ENCODE measurements at places on chromosomes 16 and 17. TPM values are rescaled to one million over a fixed set of nuclear protein-coding genes. Genes with fewer than 3 reads are reported as not detected.

Gene SLC5A2
- total RNA-seq, result not detected

- no peak for DNase-seq
- no peaks in the 10 kb centered on the region for H3K4me1 ChIP-seq
- no peak overlapping the region for H3K4me3 ChIP-seq
- no peaks in the 10 kb centered on the region for H3K36me3 ChIP-seq
Measured at GRCh38 chr17:67054011-67054591, 9.7 kb downstream of the CACNG1 start.

DNA sequence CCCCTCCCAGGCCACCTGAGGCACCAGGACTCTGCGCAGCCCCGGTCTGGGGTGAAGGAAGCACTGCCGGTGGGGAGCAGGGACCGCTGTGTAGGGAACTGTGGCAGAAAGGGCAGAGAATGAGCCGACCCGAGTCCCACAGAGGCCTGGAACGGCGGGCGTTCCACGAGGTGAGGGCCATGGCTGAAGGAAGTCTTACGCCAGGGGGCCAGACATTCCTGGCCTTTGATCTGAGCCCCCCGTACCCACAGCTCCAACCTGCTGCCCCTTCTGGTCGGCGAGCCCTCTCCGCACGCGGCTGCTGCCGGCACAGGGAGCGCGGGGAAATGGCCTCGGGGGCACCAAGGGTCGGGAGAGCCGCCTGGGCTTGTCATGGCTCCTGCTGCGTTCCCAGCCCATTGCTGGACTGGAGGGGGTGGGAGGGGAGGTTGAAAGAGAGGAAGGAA, 1.4 kb upstream of the WNT3 start:
- DNase-seq, result no peak
- H3K27me3 ChIP-seq, result peaks cover 21% of the 10 kb centered on the region
- no peak overlapping the region for H3K27ac ChIP-seq
- no peaks in the 10 kb centered on the region for H3K4me1 ChIP-seq
- no peaks in the 10 kb centered on the region for H3K36me3 ChIP-seq

GRCh38 chr17:72730077-72730476, 362.4 kb downstream of the SLC39A11 start:
- H3K4me1 ChIP-seq, result peaks cover 10% of the 10 kb centered on the region
- H3K27ac ChIP-seq, result no peak overlapping the region
- no peaks in the 10 kb centered on the region for H3K36me3 ChIP-seq
- no peak overlapping the region for H3K4me3 ChIP-seq
- no peaks in the 10 kb centered on the region for H3K27me3 ChIP-seq

Gene SLC16A11
- not detected for total RNA-seq

DNA sequence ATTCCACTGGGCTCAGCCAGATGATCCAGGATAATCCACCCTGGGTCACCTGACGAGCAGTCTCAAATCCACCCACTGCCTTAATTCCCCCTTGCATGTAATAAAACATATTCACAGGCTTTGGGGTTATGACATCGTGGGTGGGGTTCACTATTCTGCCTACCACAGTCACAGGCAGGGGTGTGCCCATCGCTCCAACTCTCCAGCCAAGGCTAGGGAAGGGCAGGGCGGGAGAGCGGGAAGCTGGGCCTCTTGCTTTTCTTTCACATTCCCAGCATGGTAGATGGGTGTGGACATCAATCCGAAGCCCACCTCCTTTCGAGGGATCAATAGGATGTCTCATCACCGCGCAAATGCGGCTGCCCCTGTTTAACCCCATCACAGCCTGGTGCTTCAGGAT, 12.7 kb upstream of the CD300LD start:
- H3K27me3 ChIP-seq, result no peaks in the 10 kb centered on the region
- peaks cover 38% of the 10 kb centered on the region for H3K4me1 ChIP-seq
- H3K36me3 ChIP-seq, result no peaks in the 10 kb centered on the region
- H3K27ac ChIP-seq, result peak overlapping the region; percentile 90

GRCh38 chr16:81524382-81524781, 79.8 kb downstream of the CMIP start:
- DNase-seq, result no peak
- peaks cover 25% of the 10 kb centered on the region for H3K36me3 ChIP-seq
- H3K4me1 ChIP-seq, result peaks cover 50% of the 10 kb centered on the region

GRCh38 chr16:56324406-56324805, 100.9 kb downstream of the AMFR start:
- no peaks in the 10 kb centered on the region for H3K36me3 ChIP-seq
- H3K27ac ChIP-seq, result no peak overlapping the region
- no peak overlapping the region for H3K4me3 ChIP-seq

DNA sequence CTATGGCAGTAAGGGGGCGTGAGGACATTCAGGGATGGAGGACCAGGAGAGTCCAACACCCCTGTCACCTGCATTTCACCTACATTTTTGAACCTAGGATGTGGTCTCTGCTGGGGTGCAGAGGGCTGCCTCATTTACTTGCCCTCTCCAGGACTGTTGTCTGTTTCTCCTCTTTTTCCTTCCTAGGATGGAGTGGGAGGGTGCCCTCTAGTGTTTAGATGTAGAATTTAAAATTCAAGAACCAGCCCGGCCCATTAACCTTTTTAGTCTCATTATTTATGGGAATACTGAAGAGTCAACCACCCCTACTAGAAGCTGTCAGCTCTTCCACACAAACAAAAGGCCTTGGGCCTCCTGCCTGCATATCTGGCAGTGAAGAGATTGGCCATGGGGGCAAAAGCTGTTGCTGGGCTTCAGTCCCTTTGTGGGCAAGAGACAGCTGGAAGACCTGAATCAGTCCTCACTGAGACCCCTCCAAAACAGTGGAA, 2.5 kb upstream of the STARD3 start:
- H3K27me3 ChIP-seq, result peaks cover 22% of the 10 kb centered on the region
- no peaks in the 10 kb centered on the region for H3K36me3 ChIP-seq
- peak; percentile 46 for DNase-seq
- peaks cover 20% of the 10 kb centered on the region for H3K4me1 ChIP-seq

Gene HOXB6
- not detected for total RNA-seq

Gene FN3K
- 4.0 TPM for total RNA-seq

Gene CCL15
- not detected for total RNA-seq

DNA sequence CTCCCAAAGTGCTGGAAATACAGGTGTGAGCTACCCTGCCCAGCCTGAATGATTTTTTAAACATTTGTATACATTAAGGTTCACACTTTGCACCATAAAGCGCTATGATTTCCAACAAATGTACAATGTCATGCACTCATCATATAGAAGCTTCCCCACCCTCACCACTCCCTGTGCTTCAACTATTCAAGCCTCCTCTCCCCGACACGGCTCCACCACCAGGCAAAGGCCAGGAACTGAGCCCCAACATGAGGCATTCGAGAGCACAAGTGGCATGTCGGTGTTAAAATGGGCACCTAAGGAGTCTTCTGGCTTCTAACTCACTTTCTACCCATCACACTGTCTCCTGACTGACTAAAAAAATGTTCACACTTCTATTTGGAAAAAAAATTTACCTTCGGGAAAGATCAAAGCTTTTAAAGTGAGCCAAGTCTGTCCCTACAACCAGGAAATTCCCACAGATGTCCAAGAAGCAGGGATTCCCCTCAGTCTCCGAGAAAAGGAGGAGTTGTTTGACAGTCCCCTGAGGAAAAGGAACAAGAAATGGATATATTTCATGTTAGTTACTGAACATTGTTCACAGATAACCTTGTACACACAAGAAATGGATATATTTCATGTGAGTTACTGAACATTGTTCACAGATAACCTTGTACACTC, 37.7 kb downstream of the TMEM204 start:
- H3K4me1 ChIP-seq, result no peaks in the 10 kb centered on the region
- H3K27me3 ChIP-seq, result no peaks in the 10 kb centered on the region
- H3K27ac ChIP-seq, result no peak overlapping the region
- no peak overlapping the region for H3K4me3 ChIP-seq

DNA sequence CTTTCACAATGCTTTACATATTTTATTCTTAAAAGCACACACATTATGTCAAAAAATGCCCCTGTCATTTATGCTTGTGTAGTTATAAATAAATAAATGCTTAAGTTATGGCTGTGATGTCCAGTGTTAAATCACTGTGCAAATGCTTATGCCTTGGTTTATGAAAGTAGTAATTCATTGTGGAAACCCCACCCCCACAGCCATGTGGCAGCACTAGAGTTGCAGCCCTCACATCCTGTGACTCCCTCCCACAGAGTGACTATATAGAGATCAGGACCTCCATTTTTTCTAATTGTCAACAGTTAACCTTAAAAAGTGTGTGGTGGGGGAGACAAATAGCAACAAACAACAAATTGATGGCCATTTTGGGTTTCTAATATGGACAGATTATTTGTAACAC, 2.4 kb downstream of the SKAP1 start:
- no peak overlapping the region for H3K27ac ChIP-seq
- no peak overlapping the region for H3K4me3 ChIP-seq
- no peaks in the 10 kb centered on the region for H3K36me3 ChIP-seq
- H3K27me3 ChIP-seq, result peaks cover 46% of the 10 kb centered on the region
- no peak for DNase-seq

Gene GUCY2D
- not detected for total RNA-seq

DNA sequence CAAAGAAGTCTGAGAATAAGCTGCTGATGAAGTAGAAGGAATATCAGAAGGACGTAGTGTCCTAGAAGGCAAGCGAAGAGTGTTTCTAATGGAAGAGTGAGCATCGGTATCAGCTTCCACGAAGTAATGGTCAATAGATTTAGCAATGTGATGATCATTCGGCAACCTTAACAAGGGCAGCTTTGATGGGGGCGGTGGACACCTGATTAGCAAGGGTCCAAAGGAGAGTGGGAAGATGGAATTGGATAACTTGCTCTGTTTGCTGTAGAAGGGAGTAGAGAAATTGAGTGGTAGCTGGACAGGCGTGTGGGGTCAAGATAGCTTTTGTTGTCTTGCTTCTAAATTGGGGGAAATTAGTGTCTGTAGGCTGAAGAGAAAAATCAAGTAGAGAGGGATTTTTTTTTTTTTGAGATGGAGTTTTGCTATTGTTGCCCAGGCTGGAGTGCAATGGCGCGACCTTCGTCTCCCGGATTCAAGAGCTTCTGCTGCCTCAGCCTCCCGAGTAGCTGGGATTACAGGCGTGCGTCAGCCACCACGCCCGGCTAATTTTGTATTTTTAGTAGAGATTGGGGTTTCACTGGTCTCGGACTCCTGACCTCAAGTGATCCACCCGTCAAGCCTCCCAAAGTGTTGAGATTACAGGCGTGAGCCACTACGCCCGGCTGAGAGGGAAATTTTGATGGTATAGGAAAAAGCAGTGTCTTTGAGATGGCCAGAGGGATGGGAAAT, 13.9 kb upstream of the HES7 start:
- no peaks in the 10 kb centered on the region for H3K36me3 ChIP-seq
- H3K4me1 ChIP-seq, result peaks cover 11% of the 10 kb centered on the region
- no peak overlapping the region for H3K27ac ChIP-seq
- DNase-seq, result no peak
- no peak overlapping the region for H3K4me3 ChIP-seq
- H3K27me3 ChIP-seq, result no peaks in the 10 kb centered on the region

- no peaks in the 10 kb centered on the region for H3K36me3 ChIP-seq
- H3K4me3 ChIP-seq, result no peak overlapping the region
- no peaks in the 10 kb centered on the region for H3K4me1 ChIP-seq
- H3K27ac ChIP-seq, result no peak overlapping the region
Measured at GRCh38 chr17:49843774-49844350, 4.0 kb downstream of the TAC4 start.

- DNase-seq, result no peak
- no peaks in the 10 kb centered on the region for H3K4me1 ChIP-seq
- H3K27me3 ChIP-seq, result peaks cover 18% of the 10 kb centered on the region
- H3K36me3 ChIP-seq, result no peaks in the 10 kb centered on the region
- no peak overlapping the region for H3K27ac ChIP-seq
Measured at GRCh38 chr16:31529937-31530312, 2.2 kb downstream of the AHSP start.

Gene PDE6G
- not detected for total RNA-seq

- DNase-seq, result no peak
- H3K4me3 ChIP-seq, result no peak overlapping the region
- H3K27ac ChIP-seq, result no peak overlapping the region
- peaks cover 5% of the 10 kb centered on the region for H3K36me3 ChIP-seq
Measured at GRCh38 chr17:80499961-80500665, 23.7 kb upstream of the NPTX1 start.

Gene ABCA8
- 0.81 TPM for total RNA-seq

- DNase-seq, result no peak
- H3K4me1 ChIP-seq, result no peaks in the 10 kb centered on the region
- H3K36me3 ChIP-seq, result no peaks in the 10 kb centered on the region
- H3K4me3 ChIP-seq, result no peak overlapping the region
Measured at GRCh38 chr16:49617710-49618330, 238.1 kb downstream of the ZNF423 start.

DNA sequence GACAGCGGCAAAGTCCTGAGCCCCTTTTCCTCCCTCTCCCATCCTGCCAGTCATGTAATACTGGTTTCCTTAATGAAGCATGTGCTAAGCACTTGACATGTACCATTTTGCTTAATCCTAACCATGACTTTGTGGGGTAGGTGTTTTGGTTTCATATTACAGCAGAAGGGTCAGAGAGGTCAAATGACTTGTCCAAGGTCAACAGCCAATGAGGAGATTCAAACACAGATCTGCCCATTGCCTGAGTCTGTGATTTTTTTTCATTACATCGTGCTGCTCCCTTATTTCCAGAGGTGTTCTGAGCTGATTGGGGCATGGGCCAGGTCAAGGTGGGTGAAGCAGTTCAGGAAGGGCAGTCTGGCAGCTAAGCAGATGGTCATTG, 17.6 kb upstream of the PHF12 start:
- peak; percentile 14 for DNase-seq
- H3K4me3 ChIP-seq, result no peak overlapping the region
- H3K27me3 ChIP-seq, result peaks cover 38% of the 10 kb centered on the region
- H3K36me3 ChIP-seq, result peaks cover 3% of the 10 kb centered on the region
- no peak overlapping the region for H3K27ac ChIP-seq

- peaks cover 6% of the 10 kb centered on the region for H3K36me3 ChIP-seq
- no peak for DNase-seq
- no peak overlapping the region for H3K4me3 ChIP-seq
- H3K4me1 ChIP-seq, result no peaks in the 10 kb centered on the region
- H3K27me3 ChIP-seq, result no peaks in the 10 kb centered on the region
Measured at GRCh38 chr16:27670071-27670810, 120.3 kb downstream of the KATNIP start.

- peaks cover 6% of the 10 kb centered on the region for H3K36me3 ChIP-seq
- no peak overlapping the region for H3K27ac ChIP-seq
- H3K4me1 ChIP-seq, result peaks cover 8% of the 10 kb centered on the region
- peak; percentile 69 for DNase-seq
Measured at GRCh38 chr16:19559242-19559910, 3.9 kb downstream of the VPS35L start.

Measured in MCF 10A (cell line).